Hematopoietic multipotent progenitor cell treated with erythropoietin and hydrocortisone succinate and interleukin-3 and kit ligand, for 15 days (in vitro differentiated cells): ENCODE measurements at places on chromosomes 4 and X.
A peak's percentile ranks its signal among the peaks of the same experiment; 100 is the strongest.

GRCh38 chrX:46551494-46552128 lies 6.4 kb upstream of the ZNF674 start:
- no peak for DNase-seq

DNA sequence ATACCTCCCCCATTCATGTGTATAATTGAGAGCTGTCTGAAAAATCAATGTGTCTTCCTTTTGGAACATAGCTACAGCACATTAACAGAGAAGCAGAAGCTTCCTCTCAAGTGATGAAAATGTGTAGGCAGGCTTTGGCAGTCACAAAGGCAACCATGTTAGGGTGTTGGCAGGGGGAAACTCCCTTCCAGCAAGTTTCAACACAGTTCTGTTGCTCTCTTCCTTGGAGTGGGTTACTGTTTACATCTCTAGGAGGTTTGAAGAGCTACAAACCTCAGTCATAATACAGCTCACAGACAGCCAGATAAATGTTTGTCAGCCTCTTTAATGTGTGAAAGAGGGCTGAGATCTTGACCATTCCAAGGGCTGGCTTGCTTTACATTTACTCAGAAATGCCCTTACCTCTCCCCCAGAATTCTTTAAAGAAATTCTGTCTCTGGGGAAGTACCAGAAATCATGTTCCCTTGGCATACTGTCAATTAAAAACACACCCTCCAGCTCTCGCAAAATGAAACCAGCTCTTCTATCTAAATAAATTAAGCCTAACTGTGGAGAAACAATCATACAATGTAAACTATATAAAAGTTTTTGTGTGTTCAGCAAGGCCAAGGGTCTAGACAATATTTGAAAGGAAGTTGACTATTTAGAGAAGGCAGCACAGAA lies 18.9 kb downstream of the ZBTB33 start:
- no peak for DNase-seq

DNA sequence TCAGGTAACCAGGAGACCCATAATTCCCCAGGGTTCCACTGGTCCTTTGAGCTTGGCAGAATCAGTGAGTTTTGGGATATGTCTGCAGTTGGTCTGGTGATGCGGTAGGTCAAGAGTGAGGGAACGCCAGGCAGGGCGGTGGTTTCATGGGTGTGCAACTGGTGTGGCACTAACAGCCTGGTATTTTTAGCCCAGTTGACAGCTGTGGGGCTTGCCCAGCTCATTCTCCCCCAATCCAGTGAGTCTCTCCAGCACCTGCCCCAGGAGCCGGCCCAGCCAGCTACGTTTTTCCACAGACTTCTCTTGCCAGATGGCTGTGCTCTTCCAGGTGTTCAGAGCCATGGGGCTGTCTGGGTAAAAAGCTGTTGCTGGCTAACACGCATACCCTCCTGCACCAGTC lies 1019.9 kb downstream of the CCSER1 start:
- no peak for DNase-seq

- no peak for DNase-seq
Observed at GRCh38 chr4:61992351-61992750, 792.2 kb downstream of the ADGRL3 start.

DNA sequence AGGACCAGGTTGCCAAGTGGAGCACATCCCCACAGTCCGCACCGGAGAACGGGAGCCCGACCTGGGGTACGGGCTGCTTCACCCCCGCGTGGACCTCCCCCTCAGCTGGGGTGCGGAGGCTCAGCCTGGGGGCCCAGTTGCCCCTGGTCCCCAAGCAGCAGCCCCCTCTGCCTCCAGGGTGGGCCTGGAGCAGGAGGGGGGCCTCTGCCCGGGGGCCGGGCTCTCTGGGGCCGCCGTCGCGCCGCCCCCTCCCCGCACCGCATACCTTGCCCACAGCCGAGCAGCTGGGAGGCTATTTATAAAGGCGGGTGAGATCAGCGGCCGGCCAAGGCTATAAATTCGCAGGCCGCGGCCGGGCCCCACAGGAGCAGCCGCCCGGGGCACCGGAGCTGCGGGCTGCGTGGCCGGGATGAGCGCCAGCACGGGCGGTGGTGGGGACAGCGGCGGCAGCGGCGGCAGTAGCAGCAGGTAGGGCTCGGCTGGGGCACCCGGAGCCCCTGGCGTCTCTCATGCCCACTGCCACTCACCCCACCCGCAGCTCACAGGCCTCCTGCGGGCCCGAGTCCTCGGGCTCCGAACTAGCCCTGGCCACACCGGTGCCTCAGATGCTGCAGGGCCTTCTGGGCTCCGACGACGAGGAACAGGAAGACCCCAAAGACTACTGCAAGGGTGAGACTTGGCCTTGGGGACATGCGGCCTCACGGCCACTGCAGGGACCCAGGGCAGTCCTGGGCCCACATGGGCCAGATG lies at the start of gene SRPK3:
Gene SRPK3 (plus strand): TSS at position 364 of the 750 bp plus-strand sequence. CDS start 46 bp downstream, at position 410.
- no peak for DNase-seq

GRCh38 chrX:143363419-143363818 lies 153.9 kb downstream of the SPANXN3 start:
- no peak for DNase-seq

- peak; percentile 55 for DNase-seq
Observed at GRCh38 chrX:15579778-15580747, 20.7 kb downstream of the ACE2 start.

GRCh38 chrX:39897741-39898097 lies 200.0 kb downstream of the BCOR start:
- no peak for DNase-seq

- no peak for DNase-seq
Observed at GRCh38 chr4:163085085-163085484, 81.6 kb downstream of the NAF1 start.

GRCh38 chr4:2321279-2322196 lies 59.6 kb upstream of the MXD4 start:
- no peak for DNase-seq

- DNase-seq, result no peak
Observed at GRCh38 chr4:109921384-109921808, 8.7 kb downstream of the EGF start.

DNA sequence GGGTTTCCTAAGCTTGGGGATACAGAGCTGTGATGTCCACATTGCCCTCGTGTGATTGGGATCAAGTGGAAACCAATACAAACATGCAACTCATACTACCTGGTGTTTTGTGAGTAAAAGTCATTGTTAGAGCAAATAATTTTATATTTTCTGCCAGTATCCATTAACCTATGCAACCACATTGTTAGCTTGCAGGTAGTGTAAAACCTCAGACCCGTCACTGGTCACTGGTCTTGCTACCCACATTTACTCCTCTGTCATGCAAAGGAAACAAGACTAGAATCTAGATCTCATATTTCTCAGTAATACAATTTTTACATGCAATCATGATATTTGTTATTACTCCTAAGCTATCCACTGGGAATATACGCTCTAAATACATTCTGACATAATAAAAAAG lies 324.3 kb upstream of the NDST4 start:
- no peak for DNase-seq

GRCh38 chr4:181956512-181956911 lies 286.7 kb upstream of the TENM3 start:
- no peak for DNase-seq

- DNase-seq, result no peak
Observed at GRCh38 chr4:156896527-156896926, 75.1 kb downstream of the PDGFC start.

DNA sequence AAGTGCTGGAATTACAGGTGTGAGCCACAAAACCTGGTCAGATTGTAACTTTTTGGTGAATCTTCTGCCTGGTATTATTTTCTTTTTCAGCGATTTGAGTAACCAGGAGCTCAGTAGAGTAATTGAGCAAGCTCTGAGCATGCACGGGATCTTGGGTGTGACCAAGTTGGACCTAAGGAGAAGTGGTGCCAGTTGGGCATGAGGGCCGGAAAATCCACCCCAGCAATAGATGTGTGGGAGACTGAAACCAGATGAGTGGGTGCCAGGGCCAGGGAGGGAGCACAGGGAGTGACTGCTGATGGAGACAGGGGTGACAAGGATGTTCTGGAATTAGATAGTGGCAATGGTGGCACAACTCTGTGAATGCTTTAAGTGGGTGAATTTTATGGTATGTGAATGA lies 3.7 kb upstream of the CCNQ start:
- DNase-seq, result no peak

DNA sequence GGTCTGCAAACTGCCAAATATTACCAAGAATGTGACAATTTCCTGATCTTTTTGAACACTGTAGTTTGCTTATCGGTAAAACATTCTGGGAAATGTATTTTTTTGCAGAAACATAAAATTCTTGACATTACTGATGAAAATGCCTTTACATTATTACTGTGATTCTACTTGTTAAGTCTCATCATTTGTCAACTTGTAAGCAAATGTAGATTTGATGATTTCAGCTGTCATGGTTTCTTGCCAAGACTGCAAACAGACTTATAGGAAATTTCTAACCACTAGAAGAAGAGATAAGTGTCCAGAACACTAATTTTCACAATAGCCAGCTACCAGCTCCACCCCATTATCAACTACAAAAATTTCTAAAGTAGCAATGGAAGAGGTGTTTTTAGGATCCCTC lies 560.4 kb downstream of the STPG2 start:
- DNase-seq, result no peak

GRCh38 chr4:73862322-73862721 lies 6.9 kb upstream of the CXCL1 start:
- no peak for DNase-seq

- DNase-seq, result no peak
Observed at GRCh38 chr4:62549601-62550000, 1349.5 kb downstream of the ADGRL3 start.

- DNase-seq, result peak; percentile 40
Observed at GRCh38 chr4:25144870-25145481, 15.3 kb downstream of the SEPSECS start.

DNA sequence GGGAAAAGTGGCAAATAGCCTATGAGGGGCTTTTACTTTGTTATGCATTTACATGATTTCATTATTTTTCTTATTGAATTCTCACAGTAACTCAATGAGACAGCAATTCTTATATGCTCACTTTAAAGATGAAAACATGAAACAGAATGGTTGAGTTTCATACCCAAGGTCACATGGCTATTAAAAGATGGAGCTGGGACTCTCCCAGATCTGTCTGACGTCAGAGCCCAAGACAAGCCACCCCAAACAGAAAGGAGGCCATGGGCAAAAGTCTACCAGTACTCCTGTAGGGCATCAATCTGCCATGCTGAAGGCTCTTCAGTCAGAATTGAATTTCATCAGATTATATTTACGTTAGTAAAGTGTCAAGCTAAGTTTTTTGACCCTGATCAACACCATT lies 13.2 kb downstream of the HSD17B11 start:
- no peak for DNase-seq

- no peak for DNase-seq
Observed at GRCh38 chr4:186643501-186644310, 80.0 kb downstream of the FAT1 start.

- DNase-seq, result no peak
Observed at GRCh38 chrX:154890990-154891639, 5.0 kb downstream of the F8A1 start.

DNA sequence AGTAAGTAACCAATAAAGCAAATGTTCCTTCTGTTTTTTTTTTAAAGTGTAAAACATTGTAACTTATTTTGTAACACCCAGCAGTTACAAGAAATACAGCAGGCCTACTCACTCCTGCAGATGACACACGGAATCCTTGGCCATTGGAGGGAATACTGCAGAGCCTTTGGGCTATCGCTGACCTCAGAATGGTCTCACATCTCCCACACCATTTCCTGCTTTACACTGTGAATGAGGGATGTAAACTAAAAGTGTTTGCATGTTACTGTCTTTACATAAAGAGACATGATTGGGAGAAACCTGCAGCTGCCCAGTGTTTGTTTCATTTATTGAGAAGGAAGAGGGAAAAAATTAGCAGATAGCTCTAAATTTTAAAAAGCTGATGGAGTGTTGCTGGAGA lies 64.1 kb downstream of the USP46 start:
- DNase-seq, result no peak

DNA sequence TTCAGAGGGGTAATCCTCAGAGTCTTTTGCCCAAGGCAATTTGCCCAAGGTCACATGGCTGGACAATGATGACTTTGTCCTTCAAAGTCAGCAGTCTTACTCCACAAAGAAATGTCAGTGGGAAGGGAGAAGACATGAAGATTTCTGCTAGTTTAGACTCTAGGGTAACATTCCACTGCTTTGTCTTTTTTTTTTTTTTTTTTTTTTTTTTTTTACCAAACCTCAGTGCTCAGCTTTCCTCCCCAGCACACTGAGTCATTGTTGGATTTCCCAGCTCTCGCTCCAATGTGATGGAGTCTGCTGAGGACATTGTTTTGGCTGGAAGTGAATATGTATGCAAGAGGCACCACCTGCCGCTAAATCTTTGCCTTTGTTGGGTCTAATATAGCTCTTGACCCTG lies 7.2 kb upstream of the C1QTNF7 start:
- no peak for DNase-seq
